Right kidney (tissue), 9 donors: ENCODE measurements at places on chromosomes 6 and 20.

GRCh38 chr20:38117635-38118034, 47.4 kb downstream of the TGM2 start:
- no peak for DNase-seq

DNA sequence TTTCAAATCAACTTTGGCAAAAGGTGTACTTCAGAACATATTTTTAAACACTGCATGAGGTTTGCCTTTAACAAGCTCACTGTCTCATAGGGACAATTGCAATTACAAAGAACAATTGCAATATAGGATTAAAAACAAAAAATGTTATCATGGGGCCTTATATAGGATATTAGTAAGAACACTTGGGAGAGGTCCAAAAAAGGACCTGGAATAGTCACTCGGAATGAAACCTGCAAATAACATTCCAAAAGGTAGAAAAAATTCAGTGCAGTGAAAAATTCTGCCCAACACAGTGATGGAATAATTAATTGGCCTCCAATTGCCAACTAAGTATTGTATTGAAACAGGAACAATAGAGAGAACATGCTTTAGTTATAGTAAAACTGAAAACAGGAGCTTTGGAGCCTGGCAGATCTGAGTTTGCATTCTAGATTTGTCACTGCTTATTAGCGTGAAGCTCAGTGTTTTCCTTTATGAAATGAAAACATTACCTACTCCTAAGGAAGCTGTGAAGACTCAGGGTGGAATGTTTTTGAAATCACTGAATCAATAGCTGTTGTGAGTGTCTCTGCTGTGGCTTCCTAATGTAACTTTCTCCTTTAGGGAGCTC, 172.6 kb upstream of the BMP5 start:
- no peak for DNase-seq

- DNase-seq: no peak
Measured at GRCh38 chr6:31836474-31837368, 9.2 kb downstream of the HSPA1B start.

- DNase-seq: no peak
Measured at GRCh38 chr6:151147118-151147832, 92.5 kb upstream of the AKAP12 start.

DNA sequence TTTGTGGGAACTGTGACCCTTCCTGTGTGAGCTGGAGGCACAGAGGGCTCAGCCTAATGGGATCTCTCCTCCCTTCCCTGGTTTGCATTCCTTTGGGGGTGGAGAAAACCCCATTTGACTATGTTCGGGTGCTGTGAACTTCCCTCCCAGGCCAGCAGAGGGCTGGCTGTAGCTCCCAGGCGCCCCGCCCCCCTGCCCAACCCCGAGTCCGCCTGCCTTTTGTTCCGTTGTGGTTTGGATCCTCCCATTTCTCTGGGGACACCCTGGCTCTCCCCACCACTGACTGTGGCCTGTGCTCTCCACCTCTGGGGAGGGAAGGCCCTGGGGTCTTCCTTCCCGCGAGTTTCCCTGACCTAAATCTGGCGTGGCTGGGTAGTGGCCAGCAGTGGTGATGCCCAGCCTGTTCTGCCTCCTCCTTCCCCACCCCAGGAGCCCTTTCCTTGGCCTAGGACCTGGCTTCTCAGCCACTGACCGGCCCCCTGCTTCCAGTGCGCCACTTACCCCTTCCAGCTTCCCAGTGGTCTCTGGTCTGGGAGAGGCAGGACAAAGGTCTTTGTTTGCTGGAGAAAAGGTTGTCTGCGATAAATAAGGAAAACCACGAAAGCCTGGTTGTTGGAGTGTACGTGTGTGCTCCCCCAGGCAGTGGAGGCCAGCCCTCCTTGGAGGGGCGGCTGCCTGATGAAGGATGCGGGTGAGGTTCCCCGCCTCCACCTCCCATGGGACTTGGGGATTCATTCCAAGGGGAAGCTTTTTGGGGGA, 4.9 kb downstream of the VEGFA start:
- DNase-seq: peak; percentile 78
